A172 (cell line): ENCODE measurements at places on chromosomes 1 and 21.

DNA sequence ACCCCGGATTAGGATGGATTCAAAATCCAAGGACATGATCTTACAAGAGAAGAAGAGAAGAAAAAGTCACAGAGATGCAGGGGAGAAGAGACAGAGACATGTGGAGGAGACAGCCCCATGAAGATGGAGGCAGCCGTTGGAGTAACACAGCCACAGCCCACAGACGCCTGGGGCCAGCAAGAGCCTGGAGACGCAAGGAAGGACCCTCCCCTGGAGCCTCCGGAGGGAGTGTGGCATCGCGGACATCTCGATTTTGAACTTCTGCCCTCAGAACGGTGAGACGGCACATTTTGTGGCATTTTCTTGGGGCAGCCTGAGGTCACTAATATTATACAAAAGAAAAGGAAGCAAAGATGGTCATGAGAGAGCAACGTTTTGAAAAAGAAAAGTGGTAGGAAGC lies 28.8 kb downstream of the ABCG1 start:
- DNase-seq, result no peak

DNA sequence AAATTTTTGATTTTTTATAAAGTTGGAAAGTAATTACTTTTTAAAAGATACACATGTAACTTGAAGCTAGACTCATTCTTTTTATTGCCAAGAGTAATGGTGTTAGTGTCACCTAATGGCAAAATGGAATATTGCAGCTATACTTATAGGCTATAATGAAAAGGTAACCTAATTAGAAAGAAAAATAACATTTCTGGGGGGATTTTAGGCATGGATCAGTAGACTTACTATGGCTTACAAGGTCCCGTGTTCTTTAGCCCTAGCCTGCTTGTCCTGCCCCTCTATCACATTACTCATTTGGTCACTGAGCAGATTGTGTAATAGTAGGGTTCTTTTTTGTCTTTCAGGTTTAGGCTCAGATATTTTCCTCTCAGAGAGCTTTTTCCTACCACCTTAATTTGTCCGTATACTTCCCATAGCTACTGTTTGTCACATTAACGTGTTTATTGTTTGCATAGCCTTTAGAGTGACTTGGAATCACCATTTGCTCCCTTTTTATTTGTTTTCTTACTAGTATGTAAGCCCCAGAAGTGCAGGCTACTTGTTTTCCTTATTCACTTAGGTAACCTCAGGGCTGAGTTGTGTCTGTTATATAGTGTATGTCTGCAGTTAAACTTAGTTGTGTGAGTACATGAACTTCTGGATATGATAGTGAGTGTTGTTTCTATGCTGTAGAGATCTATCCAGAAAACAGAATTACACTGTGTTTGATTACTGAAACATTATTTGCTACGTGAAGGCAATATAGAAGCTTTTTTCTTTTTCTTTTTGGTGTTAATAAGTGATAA lies 58.7 kb downstream of the RABGAP1L start:
- peak; percentile 52 for DNase-seq

DNA sequence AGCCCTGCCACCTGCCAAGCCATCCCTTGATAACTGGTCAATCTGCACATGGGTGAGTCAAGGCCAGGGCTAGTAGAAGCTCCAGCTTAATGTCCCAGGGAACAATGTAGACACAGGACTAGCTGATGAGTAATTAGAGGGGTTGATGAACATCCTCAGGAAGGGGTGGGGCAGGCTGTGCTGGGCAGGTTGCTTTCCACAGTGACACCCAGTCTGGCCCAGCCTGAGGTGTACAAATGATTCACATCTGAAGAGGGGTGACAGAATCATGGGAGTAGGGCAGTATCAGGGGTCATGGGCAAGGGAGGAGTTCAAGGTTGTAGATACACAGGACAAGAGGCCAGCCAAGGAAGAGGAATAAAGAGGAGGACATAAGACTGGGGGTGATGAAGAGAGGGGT lies 4.3 kb downstream of the LPAR3 start:
- no peak for DNase-seq

- DNase-seq, result no peak
Measured at GRCh38 chr1:108758796-108759195, 12.3 kb downstream of the STXBP3 start.

GRCh38 chr1:205568469-205569361 lies 63.1 kb downstream of the ELK4 start:
- DNase-seq, result no peak

DNA sequence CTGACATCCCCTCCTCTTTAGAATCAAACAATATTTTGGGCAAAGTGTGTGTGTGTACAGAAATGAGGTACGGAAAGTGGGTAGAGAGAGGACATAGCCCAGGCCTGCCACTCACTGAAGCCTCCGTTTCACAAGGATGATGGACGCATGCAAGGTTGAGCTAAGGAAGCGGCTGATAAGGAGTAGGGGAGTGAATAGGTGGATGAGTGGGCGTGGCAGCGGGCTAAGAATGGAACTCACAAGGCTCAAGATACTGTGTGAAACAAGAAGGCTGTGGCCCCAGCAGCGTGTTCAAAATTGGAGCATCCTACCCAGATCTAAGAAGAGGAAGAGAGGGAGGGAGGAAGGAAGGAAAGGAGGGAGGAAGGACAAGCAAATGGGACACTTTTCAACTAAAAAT lies 37.5 kb downstream of the VWA5B1 start:
- no peak for DNase-seq

- peak; percentile 4 for DNase-seq
Measured at GRCh38 chr1:20485527-20486456, at the start of gene CAMK2N1. Gene CAMK2N1 (minus strand): TSS chr1:20486210. CDS start chr1:20485379, 831 bp downstream.
